NCI-H146 (cell line): ENCODE measurements at places on chromosomes 13 and 19.

DNA sequence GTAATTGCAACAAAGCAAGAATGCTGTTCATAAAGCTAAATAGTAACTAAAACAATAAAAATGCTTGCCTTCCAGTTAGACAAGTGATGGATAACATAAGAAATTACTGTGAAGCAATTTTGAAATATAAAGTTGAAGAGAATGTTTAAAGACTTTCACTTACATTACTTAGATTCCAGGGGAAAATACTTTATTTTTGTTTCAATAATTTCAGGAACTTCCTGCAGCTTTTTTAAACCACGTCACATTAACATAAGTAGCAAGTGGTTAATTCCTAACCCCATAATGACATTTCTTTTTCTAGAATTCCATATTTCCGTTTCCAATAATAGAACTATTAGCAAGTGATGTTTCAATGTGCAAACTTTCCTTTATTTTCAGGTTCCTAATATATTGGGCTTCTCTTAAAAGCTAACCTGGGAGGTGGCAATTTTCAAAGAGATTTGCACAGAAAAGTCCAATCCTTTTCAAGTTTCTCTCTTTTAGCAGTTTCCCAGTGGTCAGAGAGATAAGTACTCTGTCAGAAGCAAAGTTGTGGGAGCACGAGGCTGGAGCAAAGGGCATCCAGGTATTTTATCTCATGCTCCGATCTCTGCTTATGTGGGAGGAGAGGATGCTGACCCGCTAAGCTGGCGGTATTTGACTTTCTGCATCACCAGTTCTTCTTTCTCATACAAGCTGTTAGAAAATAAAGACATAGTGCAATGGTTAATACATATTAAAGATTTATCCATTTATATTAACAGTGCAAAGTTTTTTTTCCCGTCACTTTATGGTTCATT, 1025.3 kb downstream of the EFNB2 start:
- no peak for DNase-seq

GRCh38 chr13:24087605-24088225, 72.8 kb upstream of the SPATA13 start:
- DNase-seq, result no peak

- no peak for DNase-seq
Measured at GRCh38 chr19:47649588-47649987, 40.7 kb downstream of the BICRA start.

DNA sequence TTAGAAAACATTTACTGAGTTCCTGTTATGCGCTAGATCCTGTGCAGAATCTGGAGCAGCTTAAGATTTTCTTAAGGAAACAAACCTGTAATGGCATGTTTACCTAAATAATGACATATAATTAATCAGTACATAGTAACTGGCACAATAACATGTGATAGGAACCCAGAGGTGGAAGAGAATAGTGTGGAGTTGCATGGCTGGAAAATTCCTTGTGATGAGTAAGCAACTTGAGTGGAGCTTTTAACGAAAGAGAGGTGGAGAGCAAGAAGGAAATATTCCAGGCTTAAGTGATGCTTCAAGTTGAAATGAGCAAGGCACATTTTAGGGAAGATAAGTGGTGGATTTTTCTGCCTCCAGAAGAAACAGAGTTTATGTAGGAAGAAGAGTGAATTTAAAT, 9.2 kb upstream of the GPC5 start:
- DNase-seq, result no peak

GRCh38 chr19:48390188-48391099, 907 bp downstream of the KDELR1 start:
- peak; percentile 59 for DNase-seq

DNA sequence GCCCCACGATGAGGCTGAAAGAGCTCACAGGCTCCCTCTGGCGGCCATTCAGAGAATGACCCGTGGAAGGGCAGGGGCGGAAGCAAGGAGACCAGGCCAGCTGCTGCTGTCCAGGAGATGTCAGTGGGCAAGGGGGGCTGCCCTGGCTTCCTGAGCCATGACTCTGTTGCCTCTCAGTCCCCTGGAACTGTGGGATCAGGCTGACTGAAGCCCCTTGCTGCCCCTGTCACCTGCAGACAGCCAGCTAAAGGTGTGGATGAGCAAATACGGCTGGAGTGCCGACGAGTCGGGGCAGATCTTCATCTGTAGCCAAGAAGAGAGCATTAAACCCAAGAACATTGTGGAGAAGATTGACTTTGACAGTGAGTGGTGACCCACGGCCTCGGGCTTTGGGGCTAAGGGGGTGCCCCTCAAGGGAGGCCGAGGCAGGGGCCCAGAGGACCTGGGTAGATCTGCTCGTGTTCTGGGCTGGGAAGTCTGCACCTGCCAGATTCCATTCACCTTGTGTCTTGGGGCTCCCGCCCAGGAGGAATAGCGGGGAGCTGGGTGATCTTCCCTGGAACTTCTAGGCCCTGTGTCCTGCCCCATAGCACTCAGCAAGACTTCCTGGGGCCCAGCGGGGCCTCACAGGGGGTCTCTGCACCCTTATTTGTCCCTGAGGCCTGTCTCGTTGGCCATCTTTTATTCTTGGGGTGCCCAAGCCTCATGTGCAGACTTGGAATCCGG, 12.5 kb upstream of the ACTN4 start:
- peak; percentile 39 for DNase-seq

DNA sequence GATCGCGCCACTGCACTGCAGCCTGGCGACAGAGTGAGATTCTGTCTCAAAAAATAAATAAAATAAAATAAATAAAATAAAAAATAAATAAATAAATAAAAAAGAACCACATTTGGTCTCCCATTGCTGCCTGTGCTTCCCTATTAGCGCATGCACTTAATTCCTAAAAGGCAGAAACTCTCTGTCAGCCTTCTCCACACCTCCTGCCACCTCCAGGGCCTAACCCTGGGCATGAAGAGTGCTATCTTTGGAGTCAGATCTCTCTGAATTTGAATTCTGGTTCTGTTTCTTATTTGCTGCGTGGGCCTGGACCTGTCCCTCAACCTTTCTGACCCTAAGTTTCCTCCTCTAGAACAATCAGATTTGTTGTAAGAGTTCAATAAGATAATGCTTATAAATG, 11.3 kb downstream of the NCAN start:
- DNase-seq, result no peak

DNA sequence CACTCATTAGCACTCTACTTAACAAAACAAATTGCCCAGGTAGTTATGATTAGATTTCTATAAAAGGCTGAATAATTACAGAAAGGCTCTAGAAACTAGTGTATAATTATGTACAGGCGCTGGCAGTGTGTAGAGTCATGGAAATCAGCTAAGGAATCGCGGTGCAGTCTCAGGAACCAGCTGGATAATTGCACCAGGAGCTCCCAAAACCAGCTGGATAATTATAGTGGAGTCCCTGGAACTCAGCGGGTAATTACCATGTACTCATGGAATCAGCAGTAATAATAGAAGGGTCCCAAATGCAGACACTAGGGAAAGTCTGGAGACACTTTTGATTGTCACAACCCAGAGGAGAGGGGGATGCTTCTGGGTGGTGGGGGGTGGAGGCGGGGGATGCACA, 23.2 kb upstream of the TTYH1 start:
- DNase-seq, result no peak

DNA sequence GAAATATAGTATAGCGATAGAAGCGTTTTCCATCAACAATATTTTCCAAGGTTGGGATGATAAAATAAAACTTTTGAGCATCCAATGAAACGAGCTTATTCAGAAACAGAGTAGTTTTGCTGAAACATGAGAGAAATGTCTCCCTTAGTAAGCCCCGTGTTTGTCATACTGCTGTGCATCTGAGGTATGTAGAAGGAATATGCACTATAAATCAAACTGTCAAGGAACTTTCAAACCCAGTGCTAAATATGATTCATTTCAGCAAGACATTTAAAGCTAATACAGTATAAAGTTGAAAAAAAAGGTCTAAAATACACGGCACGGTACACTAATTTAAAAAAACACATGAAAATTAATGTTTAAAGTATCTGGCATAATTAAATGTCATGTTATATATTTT, 546.2 kb downstream of the SLITRK5 start:
- no peak for DNase-seq

DNA sequence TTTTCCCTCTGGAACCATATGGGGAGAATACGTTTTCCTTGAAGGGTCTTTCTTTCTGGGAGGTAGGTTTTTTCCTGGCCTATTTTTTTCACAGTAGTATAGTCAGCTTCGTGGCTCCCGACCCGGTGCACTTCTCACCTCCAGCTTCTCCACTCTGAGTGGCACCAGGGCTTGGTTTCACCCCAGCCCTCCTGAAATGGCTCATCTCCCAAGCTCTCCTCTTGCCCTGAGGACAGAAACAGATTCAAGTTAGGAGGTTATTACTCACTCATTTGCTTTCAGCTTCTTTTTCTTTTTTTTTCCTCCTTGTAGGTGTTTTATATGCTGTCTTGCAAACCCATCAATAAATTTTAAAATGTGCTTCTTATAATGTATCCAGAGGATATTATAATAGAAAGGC, 199.3 kb downstream of the RFC3 start:
- DNase-seq, result no peak

- DNase-seq, result no peak
Measured at GRCh38 chr13:19663416-19663979, 30.0 kb downstream of the MPHOSPH8 start.

DNA sequence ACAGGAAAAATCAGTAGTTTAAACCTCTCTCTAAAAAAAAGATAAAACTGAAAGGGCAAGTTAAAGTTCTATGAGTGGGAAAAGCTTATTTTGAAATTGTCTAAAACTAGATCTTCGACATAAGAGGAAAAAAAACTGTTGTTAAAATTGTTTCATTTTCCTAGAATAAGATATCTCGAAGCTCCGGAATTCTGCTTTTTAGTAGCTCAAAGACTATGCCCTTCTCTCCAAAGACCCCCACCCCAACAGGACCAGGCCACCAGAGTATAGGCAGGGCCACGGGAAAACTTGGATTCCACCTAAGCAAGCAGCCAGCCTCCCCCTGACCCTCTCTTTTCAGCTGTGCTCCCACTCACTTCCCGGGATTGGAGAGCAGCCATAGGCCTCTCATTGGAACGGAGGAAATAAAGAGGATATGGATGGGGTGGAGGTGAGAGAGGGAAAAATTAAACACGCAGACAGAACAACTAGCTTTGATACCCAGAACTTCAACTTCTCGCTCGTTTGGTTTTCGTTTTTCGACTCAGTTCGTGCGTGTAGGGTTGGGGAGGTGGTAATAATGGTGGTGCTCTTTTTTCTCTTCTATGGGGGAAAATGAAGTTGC, 3.0 kb downstream of the POU4F1 start:
- no peak for DNase-seq

- DNase-seq, result no peak
Measured at GRCh38 chr13:69418319-69418718, 689.3 kb upstream of the ATXN8OS start.

DNA sequence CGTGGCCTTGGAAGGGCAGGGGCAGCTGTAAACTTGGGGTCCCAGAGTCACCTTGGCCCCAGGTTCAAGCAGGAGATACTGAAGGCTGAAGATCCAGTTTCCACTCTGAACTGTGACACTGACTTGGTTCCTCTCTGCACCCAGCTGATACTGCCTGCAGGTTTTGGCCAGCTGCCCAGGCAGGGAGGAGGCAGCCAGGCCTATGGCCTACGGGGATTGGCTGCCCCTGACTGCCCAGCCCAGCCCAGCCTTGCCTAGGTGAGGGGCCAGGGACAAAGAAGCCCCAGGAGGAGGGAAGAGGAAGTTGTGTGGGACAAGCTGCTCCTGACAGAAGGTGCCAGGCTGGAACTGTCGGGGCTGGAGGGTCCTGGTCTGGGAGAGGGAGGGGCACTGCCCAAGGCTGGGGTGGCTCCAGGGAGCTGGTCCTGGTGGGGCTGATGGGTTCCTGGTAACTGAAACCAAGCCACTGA, 51.7 kb upstream of the CYP4F8 start:
- peak; percentile 61 for DNase-seq

GRCh38 chr13:103222683-103223082, 156.5 kb upstream of the SLC10A2 start:
- no peak for DNase-seq

GRCh38 chr19:16608290-16608739, 19.7 kb downstream of the MED26 start:
- DNase-seq, result no peak

DNA sequence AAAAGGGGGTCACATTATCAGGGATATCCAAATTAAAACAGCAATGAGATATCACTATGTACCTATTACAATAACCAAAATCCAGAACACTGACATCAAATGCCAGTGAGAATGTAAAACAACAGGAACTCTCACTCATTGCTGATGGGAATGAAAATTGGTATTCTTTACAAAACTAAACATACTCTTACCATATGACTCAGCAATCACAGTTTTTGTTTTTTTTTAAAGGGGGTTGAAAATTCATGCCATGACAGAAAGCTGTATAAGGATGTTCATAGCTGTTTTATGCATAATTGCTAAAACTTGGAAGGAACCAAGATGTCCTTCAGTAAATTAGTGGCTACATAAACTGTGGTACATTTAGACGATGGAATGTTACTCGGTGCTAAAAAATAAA, 71.6 kb upstream of the SLITRK1 start:
- no peak for DNase-seq

- no peak for DNase-seq
Measured at GRCh38 chr13:23430664-23431063, 2.8 kb downstream of the SACS start.

DNA sequence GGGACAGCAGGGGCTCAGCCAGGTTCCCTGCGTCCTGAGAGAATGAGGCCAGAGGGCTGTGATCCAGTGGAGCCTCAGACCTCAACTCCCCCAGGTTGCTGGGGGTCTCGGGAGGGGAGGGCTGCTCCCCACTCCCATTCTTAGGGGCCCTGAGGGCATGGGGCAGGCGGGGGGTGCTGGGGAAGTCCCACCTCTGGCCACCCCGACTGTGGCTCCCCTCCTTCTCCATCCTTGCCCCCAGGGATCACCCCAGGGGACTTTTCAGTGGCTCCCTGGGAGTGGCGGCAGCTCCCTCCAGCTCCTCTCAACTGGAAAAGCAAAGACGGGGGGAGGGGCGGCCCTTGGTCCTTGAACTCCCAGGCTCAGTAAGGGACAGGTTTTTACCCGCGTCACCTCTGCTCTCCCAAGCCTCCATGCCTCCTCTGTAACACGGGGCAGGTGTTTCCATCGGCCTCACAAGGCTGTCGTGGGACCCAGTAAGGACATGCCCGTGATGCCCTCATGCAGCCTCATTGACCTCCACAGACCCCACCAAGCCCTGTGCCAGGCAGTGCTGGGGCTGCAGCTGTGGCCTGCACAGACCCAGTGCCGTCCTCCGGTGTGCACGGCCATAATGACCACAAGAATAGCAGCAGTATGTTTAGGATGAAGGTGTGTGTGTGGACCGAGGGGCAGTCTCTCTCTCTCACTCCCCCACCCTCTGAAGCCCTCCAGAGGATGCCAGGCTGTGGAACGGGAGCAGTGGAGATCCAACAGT, 11.6 kb upstream of the TOMM40 start:
- no peak for DNase-seq
